ENCODE measurements at places on chromosomes 12 and 14.

GRCh38 chr12:95990136-95990535 is 6.0 kb downstream of the HAL start:
- DNase-seq, result no peak

DNA sequence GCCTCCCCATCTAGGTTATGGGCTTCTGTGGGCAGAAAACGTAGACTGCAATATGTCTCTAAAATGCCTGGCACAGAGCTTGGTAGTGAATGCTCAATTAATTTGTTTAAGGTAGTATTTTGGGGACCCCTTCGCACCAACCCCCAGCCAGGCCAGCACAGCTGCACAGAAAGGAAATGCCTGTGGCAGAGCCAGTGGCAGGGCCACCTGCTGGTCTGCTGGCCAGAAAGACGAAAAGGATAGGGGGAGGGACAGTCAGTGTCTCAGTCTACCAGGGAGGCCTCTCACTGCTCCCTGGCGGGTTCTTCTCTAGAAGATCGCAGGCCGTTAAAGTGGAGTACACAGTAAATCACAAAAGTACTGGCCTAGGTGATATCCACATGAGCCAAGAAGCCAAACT is 3.5 kb downstream of the RAB15 start:
- DNase-seq, result no peak

DNA sequence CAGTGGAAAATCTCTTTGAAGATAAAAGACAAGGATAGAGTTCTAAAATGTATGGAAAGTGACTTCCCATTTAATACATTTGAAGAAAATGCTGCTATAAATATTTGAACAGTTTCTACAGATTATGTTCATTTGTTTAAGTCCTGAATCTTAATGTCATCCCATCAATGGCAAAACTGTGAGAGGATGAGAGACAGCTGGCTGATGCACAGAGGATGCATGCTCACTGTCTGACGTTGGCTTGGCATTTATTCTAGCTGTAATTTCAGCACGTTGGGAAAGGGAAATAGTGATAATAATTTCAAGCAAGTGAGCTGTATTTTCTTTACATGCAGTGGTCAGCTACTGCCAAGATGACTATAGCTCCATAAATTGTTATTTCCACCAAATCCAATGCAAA is 40.5 kb downstream of the PPFIA2 start:
- peak; percentile 3 for DNase-seq

- no peak for DNase-seq
Measured at GRCh38 chr12:54371328-54372112, 7.2 kb upstream of the GPR84 start.

GRCh38 chr14:63543826-63544406 is 739 bp upstream of the PPP2R5E start:
- DNase-seq, result no peak

- DNase-seq, result no peak
Measured at GRCh38 chr12:74530676-74531075, 7.0 kb upstream of the ATXN7L3B start.

Data from NCI-H1694 treated with DMSO at 0.1 percent for 48 hours (cell line).